ENCODE measurements at places on chromosomes 3 and 15.
A peak's percentile ranks its signal among the peaks of the same experiment; 100 is the strongest.

GRCh38 chr3:38473229-38473628, 19.5 kb downstream of the ACVR2B start:
- DNase-seq: no peak

DNA sequence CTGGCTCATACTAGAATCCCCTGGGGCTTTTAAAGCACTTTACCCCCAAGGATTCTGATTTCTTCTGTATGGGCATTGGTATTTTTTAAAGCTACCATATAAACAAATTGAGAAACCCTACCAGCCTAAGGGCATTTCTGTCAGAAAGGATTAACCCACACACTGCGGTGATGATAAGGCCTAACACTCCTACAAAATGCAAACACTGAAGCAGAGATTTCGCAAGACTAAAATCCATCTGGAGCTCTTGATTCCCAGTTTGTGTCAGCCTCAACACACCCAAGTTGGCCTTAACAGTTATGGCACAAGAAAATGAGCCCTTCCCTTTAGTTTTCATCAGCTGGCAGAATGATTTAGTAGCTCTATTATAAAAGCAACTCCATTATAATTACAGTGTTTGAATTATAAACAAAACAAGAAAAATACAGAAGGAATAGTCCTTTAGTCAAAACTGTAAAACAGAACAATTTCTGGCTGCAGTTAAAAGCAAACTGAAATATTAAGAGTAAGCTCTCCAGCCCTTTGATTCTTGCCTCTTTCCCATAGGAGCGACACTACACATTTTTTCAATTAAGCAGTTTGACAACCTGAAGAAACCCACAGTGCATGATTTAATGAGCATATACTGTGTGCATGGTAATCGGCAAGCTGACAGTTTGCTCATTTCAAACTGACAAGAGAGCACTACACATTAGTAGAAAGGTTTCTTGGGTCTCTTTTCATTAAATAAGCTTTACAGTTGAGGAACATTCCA, 441.2 kb downstream of the FHIT start:
- DNase-seq: no peak

DNA sequence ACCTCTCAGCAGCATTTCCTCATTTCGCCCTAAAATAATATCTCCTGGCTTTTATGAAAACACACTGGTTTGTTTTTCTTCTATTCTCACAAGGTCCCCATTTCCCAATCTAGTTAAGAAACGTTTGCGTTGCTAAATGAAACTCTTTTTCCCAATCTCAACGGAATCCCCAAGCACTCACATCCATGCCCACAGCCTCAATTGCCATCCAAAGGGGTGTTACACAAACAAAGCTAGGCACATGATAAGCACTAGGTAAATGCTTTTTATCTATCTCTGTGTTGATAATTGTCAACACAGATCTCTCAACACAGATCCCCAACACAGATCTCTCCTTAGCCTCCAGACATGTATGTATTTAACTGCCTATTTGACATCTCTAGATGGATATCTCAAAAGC, 35.2 kb upstream of the TF start:
- no peak for DNase-seq

GRCh38 chr3:21142949-21143348, 608.1 kb downstream of the ZNF385D start:
- DNase-seq: no peak

DNA sequence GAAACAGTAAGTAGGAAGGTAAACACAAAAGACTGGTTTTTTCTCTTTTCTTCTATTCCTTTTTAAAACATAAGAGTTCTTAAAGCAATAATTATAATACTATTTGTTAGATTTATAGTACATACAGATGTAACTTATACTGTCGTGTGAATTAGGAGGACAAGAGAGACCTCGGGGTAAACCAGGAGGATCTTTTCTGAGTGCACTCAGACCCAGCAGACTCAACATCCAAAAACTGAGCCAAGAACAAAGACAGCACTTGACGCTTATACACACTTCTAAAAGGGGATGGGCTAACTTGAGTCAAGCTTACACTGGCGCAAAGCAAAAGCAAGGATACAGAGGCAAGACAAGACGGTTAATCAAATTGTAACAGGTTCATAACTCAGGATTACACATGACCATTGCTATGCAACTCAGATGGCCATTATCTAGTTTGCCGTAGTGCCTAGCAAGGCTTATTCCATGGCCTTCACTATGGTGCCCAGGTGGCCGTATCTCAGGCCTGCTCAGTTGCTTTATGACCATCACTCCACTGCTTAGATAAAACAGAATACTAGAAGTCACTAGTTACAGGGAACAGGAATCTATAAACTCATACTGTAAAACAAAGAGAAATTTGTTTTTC, 18.6 kb downstream of the MTHFS start:
- DNase-seq: no peak

GRCh38 chr3:190862209-190863118, at the start of gene GMNC:
TSS of gene GMNC (minus strand) at chr3:190862694. CDS start at chr3:190862615, 79 bp downstream.
- DNase-seq: no peak

DNA sequence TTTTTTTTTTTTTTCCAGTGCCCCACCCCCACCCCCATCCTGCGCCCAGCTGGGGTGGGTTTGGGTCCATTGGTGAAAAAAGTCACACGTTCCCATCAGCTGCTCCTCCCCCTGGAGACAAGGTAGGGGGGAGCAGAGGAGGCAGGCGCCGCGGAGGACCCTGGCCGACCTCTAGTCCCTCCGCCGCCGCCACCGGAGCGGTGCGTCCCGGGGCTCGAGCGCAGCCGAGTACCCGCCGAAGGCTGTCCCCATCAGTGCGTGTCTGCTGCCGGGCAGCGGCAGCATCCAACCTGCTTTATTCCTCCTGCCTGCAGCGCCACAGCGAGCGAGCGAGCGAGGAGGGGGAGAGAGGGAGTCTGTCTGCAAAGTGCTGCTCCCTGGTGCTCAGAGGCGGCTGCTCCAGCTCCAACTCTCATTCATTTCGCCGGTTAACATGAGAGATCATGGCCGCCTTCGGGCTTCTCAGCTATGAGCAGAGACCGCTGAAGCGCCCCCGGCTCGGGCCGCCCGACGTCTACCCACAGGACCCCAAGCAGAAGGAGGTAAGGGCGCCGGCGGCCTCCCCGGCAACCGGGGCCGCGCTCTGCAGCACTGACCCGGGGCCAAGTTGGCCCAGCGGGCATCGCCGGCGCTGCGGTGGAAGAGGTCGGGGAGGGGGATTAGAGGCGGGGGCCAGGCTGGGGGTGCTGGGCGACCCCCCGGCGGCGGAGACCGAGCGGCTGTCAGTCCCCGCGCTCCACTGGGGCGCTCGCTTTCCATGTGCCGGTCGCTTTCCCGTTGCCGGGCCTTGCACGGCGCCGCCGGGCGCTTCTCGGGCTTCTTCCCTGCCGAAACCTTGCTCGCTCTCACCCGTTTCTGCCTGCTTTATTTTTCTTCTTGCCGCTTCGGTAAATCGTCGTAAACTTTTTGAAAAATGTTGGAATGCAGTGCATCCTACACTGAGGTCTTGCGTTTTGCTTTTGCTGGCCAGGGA, 1.3 kb downstream of the MED12L start:
- peak; percentile 26 for DNase-seq

GRCh38 chr3:125166599-125167136, 45.9 kb downstream of the SLC12A8 start:
- DNase-seq: no peak

- no peak for DNase-seq
Observed at GRCh38 chr3:21481991-21482390, 269.0 kb downstream of the ZNF385D start.

DNA sequence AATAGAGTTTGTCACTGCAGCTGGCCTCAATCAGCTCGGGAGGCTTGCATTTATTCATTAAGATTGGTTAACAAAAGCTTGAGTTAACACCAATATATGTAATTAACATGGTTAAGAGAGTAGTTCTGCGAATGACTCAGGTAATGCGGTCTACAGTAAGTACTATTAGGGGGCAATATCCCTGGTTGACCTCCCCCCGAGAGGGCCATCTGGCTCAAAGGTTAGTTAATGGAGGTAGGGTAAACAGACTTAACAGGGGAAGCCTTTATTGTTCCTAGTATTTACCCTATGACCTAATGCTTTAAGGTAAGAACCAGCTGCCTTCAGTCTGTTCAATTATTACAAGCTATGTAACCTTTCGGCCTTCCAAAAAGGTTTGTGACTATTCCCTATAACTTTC, 403.3 kb upstream of the SGO1 start:
- DNase-seq: no peak

- DNase-seq: no peak
Observed at GRCh38 chr3:142007710-142008399, 131.4 kb downstream of the ATP1B3 start.

DNA sequence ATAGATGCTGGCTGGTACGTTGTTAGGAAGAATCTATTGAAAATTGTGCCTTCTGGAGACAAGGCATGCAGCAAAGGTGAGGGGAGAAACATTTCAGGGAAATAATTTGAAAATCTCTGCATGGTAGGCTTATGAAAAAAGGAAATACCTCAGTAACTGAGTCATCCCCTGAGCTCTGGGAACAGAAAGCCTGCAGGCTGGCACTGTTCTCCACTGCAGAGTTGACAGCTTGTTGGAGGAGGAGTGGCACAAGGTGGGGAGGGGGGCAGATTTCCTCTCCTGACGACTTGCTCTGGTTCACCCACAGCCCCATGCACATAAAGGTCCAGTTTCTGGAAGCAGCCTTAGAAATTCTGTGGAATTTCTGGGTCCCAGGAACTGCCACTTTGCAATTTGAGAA, 179.4 kb downstream of the ABHD5 start:
- DNase-seq: no peak

DNA sequence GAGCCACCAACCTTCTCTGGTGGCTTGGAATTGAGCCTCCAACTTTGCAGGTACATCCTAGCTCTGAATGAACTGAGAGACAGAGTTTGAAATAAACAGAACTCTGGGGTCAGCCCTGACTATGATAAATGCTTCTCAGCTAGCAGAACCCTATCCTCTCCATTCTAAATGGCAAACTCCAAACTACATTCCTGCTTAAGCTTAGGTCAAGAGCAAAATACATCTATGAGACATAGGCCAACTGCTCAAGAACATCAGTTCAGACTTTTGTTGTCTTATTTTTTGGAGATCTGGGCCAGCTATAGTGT, 1.5 kb upstream of the SH3BP5 start:
- DNase-seq: no peak

DNA sequence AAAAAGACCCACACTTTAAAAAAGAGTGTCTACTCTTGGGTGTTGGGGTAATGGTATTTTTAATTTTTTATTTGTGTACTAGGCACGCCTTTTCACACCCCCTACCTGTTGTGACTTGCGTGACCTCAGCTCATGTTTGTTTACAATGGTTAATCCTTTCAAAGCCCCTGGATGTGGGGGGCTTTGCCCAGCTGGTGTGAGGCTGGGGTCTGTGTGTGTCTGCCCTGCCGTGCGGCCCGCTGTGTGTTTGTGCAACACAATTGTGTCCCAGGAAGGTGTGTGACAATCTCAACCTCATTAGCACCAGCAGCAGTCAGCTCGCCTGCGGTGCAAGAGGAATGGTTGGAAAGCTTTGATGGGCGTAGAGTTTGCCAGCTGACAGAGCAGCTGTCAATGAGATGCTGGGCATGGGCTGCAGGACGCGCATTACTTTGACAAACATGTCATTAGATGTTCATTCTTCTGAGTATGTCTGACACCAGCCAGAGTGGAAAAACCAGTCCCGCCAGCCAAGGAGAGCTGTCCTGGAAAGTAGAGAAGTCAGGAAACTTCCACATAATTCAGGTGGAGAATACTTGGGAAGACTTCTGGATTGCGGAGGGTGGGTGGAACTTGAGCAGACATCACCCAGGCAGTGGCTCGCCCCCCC, 9.6 kb downstream of the LRRK1 start:
- DNase-seq: no peak

DNA sequence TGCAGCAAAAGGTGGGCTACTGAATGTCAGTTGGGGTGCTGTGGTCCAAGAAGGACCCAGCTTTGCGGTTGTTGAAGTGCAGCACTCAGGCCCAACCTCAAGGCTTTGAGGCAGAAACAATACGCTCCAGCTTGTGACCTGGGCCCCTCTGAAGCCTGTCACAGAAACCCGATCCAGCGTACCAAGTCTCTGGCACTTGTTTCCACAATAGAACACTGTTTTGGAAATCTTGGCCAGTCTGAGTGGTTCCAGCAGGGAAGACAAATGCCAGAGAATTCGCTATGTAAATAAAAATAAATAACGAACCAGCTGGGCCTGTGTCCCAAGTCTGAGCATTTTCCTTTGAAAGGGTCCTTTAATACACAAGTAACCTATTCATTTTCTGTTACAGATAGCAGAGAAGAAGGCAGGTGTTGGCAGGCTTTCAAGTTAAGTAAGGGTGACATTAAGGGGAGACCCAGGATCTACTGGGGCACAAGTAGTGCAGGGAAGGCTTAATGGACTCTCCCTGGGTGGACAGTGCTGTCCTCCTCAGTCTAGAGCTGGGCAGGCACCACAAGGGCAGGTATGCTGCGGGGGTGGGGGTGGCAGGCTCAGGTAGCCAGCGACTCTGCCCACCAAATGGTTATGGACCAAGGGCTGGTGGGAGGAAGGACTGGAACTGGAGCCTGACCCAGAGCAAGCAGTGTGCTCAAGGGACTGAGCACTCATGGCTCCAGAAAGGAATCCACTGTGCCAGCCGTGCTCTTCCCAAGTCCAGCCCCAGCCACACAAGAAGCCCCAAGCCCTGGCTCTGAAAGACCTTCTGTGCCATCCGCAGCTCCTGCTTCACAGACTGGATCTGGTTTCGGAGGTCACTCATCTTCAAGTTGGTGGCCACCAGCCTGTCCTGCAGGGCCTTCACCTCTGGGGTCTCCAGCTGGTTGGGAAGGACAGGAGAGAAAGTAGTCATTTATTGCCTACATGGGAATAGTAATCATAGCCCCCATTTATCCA, 26.3 kb downstream of the CCDC13 start:
- no peak for DNase-seq
